ENCODE measurements at places on chromosomes 5 and 9.

GRCh38 chr5:45694971-45695803 lies 993 bp downstream of the HCN1 start:
- no peak for DNase-seq

DNA sequence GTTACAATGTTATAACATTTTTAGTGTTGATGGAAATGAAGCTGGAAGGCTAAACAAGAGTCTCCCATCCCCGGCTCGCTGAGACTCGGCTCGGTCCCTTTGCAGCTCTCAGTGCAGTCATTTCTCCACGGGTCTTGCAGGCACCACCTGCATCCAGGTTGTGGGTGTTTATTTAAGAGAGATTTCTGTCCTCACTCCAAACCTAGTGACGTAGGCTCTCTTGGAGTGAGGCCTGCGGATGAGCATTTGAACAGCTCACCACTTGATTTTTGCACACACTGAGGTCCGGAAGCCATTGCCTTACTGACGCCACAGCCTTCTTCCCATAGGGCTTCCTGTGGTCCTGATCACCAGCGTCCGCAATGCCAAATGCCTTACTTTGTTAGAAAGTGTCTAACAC lies 197.7 kb upstream of the OTULINL start:
- DNase-seq: no peak

DNA sequence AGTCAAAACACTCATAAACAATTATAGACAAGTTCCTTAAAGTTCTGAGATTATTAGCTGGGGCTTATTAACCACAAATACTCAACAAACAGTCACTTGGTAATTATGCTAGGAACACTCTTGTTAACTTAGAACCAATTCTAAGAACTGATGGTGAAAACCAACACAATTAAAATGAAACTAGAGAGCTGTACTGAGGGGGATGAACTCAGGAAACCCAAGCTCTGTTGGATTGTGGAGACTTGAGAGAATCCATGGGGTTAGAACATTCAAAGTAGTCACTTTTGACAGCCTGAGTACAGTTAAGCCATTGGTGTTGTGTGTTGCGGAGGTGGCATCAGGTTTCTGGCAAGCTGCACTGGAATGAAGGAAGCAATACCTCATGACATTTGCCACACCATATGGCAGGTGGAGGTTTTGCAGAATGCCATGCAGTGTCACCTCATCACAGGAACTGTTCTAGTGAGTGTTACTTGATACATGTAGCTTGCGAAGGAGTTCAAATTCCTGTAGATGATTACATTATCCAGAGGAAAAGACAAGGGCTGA lies 480.9 kb upstream of the CD180 start:
- no peak for DNase-seq

- DNase-seq: no peak
Measured at GRCh38 chr9:122814545-122814944, 13.8 kb downstream of the PDCL start.

- no peak for DNase-seq
Measured at GRCh38 chr5:171874234-171874633, 88.6 kb downstream of the SMIM23 start.

GRCh38 chr9:105290418-105290817 lies 46.0 kb downstream of the SLC44A1 start:
- DNase-seq: no peak

DNA sequence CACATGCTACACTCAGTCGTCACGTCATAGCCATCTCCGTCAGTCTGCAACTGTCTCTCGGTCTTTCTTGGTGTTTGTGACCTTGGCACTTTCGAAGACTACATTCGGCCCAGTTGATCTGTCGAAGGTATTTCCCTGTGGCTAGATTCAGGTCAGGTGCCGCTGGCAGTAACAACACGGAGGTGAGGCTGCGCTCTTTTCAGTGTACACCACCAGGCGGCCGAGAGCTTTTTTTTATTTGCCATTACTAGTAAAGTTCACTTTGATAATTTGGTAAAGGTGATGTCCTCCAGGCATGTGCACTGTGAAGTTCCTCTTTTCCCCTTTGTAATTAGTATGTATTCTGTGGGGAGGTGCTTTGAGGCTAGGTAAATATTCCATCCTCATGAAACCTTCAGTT lies 49.7 kb downstream of the RNF130 start:
- no peak for DNase-seq

DNA sequence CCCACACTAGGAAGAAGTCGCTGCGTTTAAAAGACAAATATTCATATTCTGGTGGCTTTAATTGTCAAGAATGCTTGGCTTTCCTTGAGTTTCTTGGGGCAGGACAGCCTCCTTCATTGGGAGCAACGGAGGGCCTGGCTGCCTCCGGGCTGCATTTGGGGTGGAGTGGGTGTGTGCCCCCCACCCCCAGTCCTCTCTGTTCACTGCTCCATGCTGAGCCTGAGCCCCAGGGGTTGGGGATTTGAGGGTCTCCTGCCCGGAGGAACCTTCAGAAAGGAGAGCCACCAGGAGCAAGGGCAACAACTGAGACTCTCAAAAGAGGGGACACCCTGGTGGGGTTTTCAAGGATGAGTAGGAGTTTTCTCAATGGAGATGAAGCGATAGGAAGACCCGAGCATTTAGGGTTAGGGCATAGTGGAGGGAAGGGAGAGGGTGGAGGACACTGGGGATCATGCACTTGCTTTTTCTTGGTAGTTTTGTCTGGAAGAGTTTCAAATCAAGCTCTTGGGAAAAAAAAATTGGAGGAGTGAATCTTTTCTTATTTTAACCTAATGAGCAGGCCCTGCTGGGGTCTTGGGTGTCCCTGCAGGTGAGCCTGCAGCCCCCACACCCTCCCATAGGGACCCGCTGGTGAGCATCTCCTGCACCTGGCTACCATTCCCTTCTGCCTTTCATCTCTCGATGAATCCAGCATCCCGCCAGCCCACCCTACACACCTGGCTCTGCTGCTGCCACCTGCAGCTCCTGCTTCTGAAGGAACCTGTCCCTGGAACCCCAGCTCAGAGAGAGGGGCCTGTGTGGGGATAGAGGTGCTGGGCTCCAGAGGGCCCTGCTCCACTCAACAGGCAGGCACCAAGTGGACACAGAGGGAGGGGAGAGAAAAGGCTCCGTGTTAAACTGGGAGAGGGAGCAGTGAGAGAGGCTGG lies 4.1 kb downstream of the SLC6A19 start:
- DNase-seq: no peak

DNA sequence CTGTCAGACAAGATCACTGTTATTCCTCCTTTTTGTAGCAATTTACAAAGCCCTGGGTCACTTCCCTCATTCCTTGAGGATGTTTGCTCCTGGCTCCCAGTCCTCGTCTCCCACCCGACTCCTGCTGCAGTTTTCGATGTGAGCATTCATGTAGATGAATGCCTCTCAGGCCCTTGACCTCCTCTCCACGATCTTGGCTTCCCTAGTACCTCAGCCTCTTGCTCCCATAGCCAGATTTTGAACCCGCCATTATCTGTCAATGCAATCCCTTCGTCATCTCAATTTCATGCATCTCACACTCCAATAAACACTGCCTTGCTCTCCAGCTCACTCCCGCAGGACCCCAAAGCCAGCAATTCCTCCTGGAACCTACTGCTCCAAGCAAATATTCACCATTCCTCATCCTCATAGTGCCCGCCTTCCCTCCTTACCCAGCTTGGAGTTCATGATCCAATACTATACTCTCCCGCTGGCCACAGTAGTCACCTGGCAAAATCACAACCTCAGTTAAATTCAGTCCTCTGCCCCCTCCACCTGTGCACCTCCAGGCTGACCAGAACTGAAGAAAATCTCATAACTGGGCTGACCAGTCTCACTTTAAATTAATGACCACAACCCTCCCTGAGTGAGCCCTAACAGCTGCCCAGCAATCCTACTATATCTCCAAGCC lies 35.1 kb upstream of the JADE2 start:
- DNase-seq: no peak

DNA sequence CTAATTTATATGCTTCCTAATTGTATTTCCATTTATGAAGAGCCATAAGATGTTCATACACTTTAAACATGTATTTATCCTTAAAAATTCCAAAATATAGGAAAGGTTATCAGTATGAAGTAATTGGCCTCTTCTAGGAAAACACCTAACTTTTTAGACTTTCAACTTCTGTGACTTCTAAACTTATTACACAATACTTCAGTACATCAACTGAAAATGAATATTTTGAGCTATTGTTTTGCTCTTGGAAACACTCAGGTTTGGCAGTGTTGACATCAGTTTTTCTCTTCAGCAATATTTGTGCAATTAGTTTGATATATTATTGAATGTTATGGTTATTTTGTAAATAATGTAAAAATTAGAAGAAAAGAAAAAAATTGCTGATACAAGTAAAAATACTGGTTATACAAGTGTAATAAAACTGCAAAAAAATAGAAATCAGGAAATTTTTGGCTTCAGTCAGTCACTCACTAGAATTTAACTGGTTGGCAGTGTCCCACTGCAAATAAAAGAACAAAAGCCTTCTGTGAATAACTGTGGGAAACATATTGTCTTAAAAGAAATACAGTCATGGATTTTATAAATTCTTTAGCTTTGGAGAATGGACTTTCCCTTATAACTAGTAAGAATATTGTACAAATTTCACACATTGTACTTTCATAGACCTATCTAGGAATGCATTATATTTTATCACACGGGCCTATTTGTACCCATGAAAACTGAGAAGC lies 635.9 kb downstream of the TLE1 start:
- DNase-seq: no peak

GRCh38 chr9:127856094-127856728 lies 1.8 kb upstream of the ENG start:
- DNase-seq: no peak

DNA sequence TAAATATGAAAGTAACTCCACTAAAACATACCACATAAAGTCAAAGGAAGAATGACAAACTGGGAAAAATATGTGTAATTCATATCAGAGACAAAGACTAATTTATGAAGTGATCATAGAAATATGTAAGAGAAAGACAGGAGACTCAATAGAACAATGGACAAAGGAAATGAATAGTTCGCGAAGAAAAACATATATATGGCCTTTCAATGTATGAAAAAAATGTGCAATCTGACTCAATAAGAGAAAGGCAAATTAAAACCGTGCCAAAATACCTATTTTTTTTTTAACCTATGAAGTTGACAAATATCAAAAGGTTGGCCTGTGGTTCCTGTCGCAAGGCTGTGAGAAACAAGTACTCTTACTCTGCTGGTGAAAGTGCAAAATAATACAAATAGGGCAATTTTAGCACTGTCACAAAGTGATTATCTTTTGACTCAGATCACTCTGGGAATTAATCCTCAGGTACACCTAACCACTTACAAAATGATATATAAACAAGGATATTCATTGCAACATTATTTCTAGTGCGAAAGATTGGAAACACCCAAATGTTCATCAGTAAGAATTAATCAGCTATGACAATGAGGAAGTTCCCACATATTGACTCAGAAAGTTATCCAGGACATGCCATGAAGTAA lies 3.7 kb downstream of the C9 start:
- DNase-seq: no peak

DNA sequence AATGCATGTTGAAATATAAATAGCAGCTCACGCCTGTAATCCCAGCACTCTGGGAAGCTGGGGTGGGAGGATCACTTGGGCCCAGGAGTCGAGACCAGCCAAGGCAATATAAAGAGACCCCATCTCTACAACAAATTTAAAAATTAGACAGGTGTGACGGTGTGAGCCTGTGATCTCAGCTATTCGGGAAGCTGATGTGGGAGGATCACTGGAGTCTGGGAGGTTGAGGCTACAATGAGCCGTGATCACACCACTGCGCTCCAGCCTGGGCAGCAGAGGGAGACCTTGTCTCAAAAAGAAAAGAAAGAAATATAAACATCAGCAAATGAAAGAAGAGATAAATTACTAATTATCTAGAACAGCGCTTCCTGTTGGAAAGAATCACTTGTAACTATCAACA lies 105.0 kb downstream of the MAPKAP1 start:
- DNase-seq: no peak

DNA sequence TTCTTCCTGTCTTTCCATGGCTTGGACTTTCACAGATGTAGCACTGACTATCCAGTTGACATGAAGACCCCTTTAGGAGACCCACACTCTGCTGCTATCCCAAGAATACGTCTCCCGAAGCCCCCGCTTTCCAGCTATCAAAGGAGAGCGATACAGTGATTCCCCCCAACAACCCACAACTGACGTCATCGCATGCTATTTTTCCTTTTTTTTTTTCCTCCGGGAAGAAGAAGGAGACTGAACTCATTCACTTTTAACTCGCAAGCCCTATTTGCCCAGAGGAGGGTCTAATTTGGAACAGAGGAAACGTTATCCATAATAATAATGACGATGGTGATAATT lies 2.1 kb downstream of the PAPPA start:
- no peak for DNase-seq

DNA sequence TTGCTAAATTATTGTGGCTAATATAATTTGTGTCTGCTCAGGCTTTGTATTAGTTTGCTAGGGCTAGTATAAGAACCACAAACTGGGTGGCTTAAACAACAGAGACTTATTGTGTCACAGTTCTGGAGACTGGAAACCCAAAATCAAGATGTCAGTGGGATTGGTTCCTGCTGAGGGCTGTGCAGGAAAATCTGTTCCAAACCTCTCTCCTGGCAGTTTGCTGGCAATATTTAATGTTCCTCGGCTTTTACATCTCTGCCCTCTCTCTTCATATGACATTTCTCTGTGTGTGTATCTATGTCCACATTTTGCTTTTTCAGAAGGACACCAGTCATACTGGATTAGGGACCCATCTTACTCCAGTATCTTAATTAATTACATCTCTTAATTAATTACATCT lies 498.8 kb upstream of the CD180 start:
- DNase-seq: no peak

DNA sequence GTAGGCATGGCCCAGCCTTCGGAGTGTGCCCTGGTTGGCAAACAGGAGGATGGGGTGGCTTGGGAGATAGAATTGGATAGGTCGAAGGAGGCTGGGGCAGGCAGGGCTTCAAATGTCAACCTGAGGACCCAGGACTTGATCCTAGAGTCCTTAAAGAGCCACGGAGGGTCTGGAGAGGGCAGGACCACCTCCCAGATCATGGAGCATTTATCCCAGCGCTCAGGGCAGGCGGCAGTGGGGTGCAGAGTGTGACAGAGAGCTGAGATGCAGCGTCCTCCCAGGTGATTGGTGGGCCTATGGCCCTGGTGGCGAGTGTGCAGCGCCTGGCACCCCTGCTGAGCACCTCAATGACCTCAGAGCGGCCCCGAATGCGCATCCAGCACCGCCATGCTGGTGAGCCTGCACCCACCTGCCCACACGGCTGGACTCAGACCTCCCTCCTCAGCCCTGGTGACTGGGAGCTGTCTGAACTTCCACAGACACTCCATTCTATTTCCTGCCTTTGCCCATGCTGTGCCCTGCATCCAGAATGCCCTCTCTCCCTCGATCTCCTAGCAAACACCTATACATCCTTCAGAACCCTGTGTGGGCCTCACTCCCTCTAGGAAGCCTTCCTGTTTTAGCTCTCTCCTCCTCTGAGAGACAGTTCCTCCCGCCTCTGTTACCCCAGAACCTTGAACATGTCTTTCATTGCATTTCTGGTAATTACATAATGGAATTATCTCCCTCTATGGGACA lies 6.3 kb downstream of the ADGRD2 start:
- no peak for DNase-seq

- DNase-seq: no peak
Measured at GRCh38 chr9:9771314-9771713, 841.5 kb downstream of the PTPRD start.
